ENCODE measurements at places on chromosomes 12 and 14.

- DNase-seq, result no peak
Measured at GRCh38 chr14:101721111-101721510, 40.4 kb upstream of the PPP2R5C start.

GRCh38 chr14:93089521-93090269 is 26.0 kb downstream of the ITPK1 start:
- no peak for DNase-seq

DNA sequence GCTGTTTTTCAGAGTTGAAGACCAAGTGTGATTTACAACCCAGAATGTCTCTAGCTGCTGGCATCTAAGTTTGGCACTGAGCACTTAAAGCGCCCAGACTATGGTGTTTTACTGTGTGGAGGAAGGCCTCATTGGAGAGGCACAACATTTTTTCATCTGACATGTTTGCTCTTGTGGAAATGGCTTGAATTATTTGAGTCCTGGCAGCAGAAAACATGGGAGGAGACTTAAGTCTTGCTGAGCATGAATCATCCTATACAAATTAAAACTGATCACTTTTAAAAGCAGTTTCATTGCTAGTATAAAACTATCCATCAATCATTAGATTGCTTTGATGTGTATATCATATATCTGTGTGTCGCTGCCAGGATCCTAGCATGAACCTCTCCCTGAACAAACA is 85.9 kb upstream of the REP15 start:
- no peak for DNase-seq

DNA sequence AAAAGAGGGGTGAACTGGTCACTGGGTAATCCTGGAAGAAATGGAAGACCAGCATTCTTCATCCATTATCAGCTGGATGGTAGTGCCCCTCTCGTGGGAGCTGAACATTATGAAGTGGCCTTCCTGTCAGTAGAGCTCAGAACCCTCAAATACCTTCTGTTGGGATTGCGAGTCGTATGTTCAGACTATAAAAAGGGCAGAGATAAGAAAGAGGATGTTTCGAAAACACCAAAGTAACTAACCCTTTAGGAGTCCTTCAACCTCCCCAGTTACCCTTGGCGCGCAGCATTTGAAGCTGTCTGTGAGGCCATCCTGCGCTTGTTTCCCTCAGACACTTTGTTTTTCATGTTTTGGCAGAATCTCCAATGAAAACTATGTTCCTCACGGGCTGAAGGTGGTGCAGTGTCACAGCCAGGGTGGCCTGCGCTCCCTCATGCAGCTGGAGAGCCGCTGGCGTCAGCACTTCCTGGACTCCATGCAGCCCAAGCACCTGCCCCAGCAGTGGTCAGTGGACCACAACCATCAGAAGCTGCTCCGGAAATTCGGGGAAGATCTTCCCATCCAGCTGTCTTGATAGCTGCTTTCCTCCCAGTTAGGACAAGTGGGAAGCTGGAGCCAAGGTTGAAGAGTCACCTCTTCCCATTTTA is 19.3 kb upstream of the GALNT16 start:
- DNase-seq, result no peak

- peak; percentile 33 for DNase-seq
Measured at GRCh38 chr14:98951031-98951430, 321.0 kb downstream of the BCL11B start.

DNA sequence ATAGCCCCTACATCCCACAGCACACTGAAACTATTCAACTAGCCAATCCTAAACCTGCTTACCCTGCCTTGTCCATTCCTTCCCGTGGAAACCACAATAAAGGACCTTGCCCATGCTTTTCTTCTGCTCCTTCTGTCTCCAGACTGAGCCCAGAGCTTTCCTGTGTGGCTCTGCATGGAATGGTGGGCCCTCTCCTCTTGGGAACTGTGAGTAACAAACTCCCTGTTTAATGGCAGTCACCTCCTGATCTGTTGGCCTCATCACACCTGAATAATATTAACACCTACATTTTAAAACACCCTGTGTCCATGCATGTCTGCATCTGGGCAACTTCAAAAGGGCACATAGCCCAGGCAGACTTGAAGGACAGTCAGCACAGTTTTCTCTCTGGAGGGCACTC is 12.4 kb downstream of the LGR5 start:
- DNase-seq, result no peak

DNA sequence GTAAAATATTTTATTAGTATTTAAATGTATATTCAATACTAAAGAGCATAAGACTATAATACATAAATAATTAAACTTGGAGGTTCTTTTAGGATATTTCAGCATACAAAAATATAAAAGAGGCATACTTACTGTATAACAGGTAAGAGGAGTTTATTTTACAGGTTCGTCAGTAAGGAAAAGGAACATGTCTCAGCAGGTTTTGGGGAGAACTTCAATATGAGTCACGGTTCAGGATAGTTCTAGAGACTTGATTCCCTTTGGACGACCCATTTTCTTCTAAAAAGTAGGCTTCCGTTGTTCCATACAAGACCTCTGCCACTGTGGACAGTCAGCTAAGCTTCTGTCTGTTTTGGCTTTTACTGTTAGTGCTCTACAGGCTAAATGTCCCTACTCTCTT is 181.1 kb downstream of the ALX1 start:
- no peak for DNase-seq

- DNase-seq, result no peak
Measured at GRCh38 chr12:6342140-6342889, 439 bp upstream of the TNFRSF1A start.

GRCh38 chr14:97832776-97833175 is 1035.6 kb downstream of the VRK1 start:
- no peak for DNase-seq

DNA sequence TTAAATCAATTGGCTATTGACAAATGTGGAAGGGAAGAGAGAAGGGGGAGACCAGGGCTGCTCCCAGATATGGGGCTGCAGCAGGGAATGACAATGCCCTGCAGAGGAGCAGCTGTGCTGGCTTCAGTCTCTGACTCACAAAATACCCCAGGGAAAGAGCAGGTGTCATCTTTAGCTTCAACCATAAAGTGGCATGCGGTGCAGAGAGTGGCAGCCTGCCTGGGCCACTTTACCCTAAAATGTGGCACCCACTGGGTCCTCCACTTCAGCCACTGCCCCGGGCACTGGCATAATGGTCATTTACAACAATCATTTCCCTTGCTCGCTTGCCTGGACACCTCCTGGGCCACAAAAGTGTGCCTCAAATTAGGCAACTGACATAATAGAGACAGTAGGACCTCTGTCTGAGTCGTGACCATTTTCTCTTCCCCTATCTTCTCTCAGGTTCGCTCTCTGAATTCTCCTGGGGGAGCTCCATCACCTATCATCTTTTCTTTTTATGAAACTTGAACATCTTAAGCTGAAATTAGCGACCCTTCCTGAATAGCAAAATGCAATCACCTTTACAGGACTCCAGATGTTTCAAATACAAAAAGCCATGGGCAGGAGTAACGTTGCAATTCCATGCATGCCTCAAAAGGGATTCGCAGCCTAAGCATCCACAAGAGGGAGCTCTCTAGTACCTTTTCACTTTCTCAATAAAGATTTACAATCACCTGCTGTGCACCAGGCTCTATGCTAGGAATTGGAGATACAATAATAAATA is 179.9 kb upstream of the ATF7IP start:
- no peak for DNase-seq

DNA sequence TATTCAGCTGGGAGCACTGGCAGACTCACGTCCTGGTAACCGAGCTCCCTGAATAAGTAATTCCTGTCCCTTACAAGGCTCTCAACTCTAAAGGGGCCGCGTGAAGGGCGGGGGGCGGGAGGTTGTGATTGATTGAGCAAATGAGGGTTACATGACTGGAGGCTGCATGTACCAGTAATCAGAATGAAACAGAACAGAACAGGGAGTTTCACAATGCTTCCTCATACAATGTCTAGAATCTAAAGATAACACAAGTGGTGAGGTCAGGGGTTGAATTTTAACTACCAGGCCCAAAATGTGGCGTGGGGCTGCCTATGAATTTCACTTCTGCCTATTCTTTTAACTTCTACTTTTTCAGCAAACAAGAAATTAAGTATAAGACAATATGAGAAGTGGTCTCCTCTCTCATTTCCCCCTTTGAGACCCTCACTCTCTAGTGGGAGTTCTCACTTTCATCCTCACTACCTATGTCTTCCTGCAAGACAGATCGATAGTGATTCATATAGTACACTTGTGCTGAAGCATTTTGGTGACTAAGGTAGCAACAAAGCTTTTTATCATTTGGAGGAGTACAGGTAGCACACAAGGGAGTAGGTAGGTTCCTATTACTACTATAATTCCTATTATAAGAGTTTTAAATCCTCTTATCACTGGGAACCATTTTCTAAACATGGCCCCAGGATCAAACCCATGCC is 239.8 kb downstream of the KTN1 start:
- DNase-seq, result no peak

DNA sequence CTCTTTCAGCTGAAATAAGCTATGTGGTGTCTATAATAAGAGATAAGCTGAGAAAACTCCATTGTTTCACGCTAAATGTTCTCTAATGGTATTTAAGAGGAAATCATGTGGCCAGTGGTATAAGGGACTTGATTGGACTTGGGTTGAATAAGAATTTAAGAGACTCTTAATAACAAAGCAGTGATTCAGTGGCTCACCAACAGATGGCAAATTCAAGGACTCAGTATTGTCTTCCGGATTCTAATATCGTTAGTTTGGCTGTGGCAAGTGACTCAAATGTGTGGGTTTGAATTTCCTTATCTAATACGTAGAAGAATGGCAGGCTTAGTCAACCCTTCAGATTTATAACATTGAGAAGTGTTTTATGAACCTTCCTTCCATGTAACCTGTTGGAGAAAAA is 49.1 kb upstream of the KCNH3 start:
- DNase-seq, result no peak

GRCh38 chr14:38420048-38420447 is 164.2 kb upstream of the CLEC14A start:
- DNase-seq, result no peak

- no peak for DNase-seq
Measured at GRCh38 chr12:86670986-86671385, 414.8 kb upstream of the MGAT4C start.

DNA sequence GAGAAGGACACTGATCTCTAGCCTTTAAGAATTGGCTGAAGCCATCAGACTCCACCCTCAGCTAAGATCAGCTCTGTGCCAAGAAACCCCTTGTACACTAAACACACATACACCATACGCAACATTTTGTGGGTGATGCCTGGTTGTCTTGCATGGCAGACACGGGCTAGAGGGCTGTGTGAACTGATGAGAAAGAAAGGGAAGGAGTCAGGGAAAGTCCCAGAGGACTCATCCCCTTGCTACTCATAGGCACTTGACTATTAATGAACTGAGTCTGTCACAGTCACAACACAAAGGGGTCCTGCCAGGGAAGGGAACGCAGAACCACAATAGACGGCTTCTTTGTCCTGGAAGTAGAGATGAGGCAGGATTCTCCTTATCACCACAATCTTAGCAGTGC is 80.8 kb downstream of the EMP1 start:
- no peak for DNase-seq

DNA sequence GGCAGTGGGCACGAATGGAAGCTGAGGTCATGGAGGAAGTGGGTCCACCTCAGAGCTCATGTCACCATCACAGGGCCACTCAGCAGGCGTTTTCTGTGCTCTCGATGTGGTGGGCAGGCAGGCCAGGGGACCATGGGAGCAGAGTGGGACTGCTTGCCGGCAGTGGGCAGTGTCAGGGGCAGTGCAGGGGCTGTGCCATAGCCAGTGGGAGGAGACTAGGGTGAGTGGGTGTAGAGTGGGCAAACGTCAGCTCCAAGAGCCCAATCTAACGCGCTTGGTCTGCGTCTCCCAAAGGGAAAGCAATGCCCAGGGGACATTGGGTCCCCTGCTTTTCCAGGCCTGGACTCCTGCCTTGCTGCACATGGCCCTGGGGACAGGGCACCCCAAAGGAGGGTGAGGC is 58.3 kb downstream of the SLC6A12 start:
- no peak for DNase-seq

DNA sequence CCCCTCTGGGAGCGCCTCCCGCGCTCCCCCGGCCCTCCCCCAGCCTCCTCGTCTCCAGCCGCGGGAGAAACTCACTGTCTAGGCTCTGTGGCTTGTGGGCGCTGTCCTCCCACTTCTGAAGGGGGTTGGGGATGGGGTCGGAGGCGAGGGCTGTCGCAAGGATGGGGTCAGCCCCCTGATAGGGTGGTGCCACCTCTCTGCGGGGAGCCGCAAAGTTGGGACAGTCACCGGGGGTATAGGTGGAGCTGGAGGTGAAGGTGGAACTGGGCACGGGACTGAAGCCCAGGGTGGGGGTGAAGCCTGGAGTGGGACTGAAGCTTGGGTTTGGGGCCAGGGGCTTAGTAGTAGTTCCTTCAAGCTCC is 12.2 kb downstream of the TNFRSF1A start:
- DNase-seq, result no peak

DNA sequence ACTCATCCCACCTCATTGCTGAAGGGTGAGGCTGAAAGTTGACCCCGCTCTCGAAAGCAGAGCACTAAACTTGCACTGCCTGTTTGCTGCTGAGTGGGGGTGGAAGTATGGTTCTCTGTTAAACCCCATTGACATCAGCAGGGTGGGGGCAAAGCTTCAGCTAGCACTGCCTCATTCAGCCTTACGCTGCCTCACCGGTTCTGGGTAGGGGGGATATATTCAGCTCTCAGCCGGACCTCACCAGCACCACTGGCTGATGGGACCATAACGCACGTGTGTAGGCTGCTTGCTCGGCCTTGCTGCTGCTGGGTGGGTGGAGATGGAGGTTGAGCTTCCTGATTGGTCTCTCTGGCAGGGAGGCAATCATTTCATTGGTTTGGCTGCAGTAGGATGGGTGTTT is 265.7 kb upstream of the RTL1 start:
- no peak for DNase-seq

- DNase-seq, result no peak
Measured at GRCh38 chr14:72830356-72830755, 63.5 kb downstream of the DPF3 start.

Data from cerebellum (tissue), 4 donors.